Mucosa of descending colon (tissue), 3 donors: ENCODE measurements at places on chromosomes 5 and 9.

DNA sequence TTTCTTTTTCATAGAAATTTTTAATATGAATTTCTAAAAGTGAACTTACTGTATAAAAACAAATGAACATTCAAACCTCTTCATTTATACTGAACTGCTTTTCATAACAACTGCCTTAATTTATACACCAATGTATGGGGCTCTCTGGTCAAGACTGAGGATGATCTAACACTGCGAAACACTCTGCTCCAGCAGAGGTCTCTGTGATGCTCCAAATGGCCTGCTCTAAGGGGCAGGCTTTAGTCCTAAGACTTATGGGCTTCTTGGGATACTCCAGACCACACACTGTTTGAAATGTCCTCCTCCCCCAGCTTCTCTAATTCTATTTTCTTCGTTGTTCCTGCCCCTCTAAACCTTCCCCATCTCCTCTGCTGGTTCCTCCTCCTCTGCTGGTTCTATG lies 58.5 kb downstream of the LIFR start:
- DNase-seq = no peak

- peak; percentile 27 for DNase-seq
Observed at GRCh38 chr9:37920471-37921167, 16.7 kb upstream of the SLC25A51 start.

GRCh38 chr9:98997604-98998003 lies 53.9 kb downstream of the COL15A1 start:
- DNase-seq = no peak

DNA sequence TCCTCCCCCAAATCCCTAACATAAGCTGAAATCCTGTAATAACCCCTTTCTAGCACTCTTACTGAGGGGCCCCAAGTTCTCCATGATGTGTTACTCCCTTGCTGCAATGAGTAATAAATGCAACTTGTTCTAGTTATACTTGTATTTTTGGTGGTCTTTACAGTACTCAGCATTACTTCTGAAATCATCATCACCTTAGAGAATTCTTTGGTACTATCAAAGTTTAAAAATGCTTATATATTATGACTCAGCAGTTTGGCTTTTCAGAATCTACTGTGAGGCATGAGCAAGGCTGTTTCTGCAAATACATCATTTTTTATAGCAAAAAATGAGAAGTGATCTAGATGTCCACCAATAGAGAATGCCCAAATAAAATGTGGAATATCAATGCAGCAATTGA lies 20.7 kb upstream of the ROPN1L start:
- DNase-seq = no peak

DNA sequence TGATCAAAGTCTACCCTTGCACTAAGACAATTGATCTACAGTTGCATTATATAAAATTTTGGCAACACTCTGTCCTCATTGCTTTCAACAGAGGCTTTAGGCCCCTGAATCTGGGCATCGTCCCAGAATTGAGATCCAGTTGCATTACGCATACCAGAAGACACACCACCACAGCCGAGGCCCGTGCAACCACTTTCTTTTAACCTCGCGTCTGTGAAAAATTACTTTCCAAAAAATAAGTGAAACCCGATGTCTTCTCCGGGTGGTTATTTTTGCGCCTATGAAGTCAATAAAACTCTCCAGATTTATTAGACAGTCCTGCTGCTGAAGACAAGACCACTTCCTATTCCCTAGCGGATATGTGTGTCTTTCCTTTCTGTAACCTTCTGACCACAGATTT lies 52.1 kb upstream of the NFIB start:
- no peak for DNase-seq

- no peak for DNase-seq
Observed at GRCh38 chr5:143215690-143216089, 187.8 kb downstream of the NR3C1 start.

DNA sequence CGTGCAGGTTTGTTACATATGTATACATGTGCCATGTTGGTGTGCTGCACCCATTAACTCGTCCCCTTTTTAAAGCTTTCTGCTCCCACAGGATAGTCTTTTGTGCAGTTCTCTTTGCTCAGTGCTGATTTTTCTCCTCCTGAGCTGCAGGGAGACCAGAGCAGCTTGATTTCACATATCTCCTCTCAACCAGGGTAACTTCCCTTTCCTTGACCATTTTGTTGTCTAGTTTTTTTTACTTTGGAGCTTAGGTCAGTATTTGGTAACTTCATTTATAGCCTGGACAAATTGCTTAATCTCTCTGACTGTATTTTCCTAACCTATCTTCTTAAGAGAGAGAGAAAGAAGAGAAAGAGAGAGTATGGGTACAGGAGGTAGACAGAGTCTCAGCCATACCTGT lies 137.1 kb upstream of the ZNF366 start:
- DNase-seq = no peak

- DNase-seq = no peak
Observed at GRCh38 chr5:36492984-36493654, 113.3 kb upstream of the SLC1A3 start.

DNA sequence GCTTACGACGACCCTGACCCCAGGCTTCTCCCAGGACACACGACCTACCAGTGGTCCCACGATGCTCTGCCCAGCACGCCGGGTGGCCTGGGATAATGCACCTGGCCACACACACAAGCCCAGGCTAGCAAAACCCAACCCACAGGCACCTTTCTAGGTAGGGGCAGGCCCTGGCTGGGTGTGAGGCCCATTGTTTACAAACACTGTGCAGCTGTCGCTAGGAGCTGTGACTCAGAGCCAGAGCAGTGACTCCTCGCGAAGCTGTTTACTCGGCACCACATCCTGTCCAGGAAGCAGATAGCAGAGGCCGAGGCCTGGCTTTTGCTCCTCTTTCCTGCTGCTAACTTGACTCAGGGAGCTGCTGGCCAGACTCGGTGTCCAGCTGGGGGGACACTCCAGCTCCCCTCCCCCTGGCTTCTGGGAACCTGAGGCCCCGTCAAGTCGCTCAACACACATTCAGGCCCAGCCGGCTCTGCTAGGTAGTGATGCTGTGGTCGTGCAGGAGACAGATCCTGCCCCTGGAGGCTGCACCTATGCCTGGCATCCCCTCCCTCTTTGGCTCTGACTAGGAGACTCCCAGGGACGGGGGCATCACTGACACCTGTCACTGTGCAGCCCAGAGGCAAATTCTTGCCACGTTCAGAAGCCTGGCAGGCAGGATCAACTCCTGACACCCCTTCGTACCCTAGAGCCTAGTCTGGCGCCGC lies 12.8 kb upstream of the RALGDS start:
- DNase-seq = peak; percentile 92

DNA sequence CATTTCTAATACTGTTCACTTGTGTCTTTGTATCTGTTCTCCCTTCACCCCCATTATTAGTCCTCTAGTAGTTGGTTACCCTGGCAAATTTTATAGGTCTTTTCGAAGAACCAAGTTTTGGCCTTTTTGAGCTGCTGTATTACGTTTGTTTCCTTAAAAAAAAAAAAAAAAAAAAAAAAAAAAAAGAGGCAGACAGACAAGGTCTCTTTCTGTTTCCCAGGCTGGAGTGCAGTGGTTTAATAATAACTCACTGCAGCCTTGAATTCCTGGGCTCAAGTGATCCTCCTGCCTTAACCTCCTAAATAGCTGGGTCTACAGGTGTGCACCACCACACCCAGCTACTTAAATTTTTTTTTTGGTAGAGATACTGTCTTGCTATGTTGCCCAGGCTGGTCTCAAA lies 20.9 kb downstream of the DDX4 start:
- no peak for DNase-seq

DNA sequence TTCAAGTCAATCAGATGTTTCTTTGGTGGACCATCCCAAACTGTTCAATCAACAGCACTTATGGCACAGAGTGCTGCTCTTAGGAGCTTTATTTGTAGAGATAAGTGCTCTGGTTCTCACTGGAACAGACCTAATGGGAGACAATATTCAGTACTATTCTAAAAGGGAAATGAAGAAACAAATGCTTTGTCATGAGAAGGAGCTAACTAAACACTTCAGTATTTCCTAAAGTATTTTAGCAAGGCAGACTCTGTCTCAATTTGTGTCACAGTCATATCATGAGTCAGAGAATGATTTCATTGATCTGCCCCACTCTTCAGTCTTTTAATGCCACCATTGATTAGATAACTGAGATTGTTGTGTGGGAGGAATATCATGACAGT lies 175.3 kb downstream of the SLF1 start:
- DNase-seq = no peak

- DNase-seq = no peak
Observed at GRCh38 chr5:65978251-65978650, 51.9 kb downstream of the ERBIN start.

- no peak for DNase-seq
Observed at GRCh38 chr5:16461782-16462181, 3.8 kb downstream of the ZNF622 start.

DNA sequence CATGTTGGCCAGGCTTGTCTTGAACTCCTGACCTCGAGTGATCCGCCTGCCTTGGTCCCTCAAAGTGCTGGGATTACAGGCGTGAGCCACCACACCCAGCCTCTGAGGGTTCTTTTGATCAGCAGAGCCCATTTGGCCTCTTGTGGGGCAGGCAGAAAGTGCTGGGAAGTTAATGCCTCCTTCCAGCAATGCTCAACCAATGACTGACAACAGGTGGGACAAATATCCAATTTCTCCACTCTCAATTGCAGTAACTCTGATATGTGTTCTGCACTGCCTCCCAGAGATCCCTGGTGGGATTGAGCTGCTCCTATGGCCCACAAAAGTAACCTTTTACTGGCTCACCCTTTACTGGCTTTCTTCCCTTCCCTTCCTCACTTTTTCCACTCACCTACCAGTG lies 79.9 kb upstream of the APC start:
- no peak for DNase-seq

DNA sequence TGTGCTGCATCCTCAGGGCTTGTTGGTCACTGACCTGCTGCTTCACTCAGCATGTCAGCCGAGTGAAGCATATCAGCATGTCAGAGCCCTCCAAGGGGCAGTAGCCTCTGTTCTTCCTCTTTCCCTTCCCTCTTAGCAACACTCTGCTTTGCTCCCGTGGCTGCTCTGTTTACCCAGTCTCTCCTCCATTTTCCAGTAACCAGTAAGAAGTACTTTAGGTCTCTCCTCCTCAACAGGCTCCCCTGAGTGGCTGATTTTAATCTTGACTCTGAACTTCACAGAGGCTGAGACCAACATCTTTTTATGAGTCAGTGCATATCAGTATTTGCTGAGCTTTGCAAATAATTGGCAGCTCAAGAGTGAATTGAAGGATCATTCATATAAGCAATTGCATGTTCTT lies 18.6 kb upstream of the ADRB2 start:
- DNase-seq = no peak

DNA sequence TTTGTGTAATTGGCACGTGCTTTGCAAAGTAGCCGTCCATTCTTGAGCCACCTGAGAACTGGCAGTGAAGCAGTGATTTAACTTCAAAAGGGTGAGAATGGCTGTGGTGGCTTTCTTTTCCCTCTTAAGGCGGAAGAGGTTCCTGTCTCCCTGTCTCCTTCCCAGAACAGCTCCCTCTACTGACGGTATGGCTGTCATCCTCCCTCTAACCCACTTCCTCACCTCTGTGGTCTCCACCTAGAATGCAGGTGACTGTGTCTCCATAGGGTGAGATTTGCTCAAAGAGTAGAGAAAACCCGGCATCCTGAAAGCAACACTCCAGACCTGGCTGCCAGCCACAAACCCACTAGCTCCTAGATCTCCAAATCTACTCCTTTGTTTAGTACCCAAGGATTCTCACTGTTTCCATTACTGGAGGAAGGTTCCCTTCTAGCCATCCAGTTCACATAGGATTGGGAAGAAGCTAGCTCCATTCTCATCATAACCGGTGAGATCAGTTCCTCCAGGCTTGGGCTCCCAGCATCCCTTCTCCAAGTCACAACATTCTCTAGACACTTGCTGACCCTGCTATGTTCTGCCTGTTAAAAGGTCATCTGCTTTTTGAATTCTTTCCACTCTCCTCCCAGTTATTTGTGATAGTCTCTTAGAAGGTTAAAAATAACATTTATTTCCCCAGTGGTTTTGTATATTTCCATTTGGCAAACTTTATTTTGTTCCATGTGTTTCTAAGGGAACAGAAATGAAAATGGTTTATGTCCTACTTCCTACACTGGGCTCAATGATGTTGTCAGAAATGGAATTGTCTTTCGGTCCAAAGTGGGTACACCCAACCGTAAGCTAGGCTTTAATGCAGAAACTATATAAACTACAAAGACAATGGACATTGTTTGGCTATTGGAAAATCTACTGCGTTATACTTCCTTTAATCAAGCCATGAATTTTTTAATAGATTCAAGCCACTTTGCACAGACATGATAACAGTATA lies 269.4 kb downstream of the CWC27 start:
- DNase-seq = peak; percentile 62

- no peak for DNase-seq
Observed at GRCh38 chr5:108753877-108754276, 6.2 kb downstream of the FER start.

- DNase-seq = no peak
Observed at GRCh38 chr9:133773889-133774655, 35.9 kb upstream of the SARDH start.
